ENCODE measurements at places on chromosomes 6 and 20.

- DNase-seq = no peak
Observed at GRCh38 chr6:161137839-161138542, 135.9 kb downstream of the AGPAT4 start.

DNA sequence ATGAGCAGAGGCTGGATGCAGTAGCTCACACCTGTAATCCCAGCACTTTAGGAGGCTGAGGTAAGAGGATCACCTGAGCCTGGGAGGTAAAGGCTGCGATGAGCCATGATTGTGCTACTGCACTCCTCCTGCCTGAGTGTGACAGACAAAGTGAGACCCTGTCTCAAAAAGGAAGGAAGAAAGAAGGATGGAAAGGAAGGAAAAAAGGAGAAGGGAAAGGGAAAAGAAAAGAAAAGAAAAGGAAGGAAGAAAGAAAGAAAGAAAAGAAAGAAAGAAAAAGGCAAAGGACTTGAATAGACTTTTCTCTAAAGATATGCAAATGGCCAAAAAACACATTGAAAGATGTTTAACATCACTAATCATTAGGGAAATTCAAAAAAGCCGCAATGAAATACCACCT is 215.3 kb upstream of the MYLIP start:
- no peak for DNase-seq

DNA sequence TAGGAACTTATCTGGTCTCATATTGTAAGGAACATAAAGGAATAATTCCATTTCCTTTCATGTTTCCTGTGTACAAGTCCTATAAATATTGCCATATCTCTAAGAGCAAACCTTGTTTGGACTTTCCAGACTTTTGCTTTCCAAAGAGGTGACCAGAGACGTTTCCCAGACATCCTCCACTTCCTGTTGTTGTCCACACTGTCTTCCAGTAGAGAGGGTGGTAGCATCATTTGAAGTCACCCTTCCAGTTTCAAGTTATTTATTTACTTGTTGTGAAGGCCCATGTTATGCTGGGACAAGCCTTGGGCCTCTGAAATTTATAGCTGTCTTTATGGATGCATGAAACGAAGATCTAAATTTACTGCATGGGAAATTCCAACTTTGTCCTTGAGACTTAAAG is 10.6 kb upstream of the TGM3 start:
- DNase-seq = no peak

GRCh38 chr6:53197553-53197952 is 48.9 kb upstream of the GCM1 start:
- no peak for DNase-seq

GRCh38 chr6:107118976-107119375 is 3.7 kb upstream of the BEND3 start:
- DNase-seq = no peak

DNA sequence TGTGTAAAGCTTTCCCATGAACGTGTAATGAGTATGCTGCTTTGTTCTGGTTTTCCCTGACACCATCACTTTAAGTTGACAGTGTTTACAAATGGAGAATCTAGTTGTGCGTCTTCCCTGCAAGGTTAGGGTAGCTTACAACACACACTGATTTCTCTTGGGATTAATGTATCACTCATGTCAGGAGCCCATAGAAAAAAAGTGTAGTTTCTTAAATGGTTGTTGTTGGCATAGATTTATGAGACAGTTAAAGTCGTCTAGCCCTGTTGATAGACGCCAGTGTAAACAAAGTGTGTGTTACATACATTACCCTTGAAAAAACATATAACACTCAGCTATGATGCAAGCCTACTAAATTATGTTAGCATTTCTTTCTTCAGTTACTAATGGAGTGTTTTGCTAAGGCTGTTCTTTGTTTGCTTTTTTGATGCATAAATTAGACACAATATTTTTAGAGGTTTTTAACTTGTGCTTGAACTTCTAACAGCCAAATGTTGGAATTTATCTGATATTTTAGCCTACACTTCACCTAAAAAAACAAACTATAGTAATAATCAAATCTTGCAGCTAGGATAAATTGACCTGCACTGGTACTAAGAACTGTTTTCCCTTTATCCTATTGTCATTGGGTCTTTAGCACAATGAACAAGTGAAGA is 88.6 kb downstream of the RNF217 start:
- DNase-seq = no peak

All from retina (tissue), 1 donor.